ENCODE measurements at places on chromosomes 7 and 10.

- no peak for DNase-seq
These were observed 213.5 kb upstream of the MKI67 start for GRCh38 chr10:128339753-128340152.

DNA sequence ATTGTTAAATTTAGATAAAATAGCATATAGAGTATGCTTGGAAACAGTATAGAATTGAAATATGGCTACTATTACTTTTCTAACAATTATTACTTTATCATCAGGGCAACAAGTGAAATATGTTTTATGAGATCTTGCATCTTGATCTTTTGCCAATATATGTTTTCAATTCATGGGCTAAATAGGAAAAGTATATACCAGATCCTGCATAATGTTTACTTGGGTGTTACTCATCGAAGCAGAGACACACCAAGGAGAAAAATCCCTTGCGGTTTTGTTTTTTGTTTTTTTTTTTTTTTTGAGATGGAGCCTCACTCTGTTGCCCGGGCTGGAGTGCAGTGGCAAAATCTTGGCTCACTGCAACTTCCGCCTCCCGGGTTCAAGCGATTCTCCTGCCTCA, 541.4 kb downstream of the SUGCT start:
- no peak for DNase-seq

GRCh38 chr7:910931-911431, 34.6 kb downstream of the GET4 start:
- no peak for DNase-seq

DNA sequence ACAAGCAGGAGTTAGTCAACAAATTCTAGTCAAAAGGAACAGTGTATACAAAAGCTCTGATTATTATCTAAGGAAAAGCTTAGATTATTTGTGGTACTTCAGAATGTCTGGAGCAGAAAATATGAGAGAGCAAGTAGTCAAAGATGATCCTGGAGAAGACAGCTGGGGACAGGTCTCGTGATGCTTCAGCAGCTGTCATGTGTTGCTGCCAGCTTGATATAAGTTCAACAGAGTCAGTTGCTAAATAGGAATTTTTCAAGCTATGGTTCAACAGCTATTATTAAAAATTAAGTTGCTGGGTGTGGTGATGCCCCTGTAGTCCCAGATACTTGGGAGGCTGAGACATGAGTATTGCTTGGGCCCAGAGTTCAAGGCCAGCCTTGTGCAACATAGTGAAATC, 240.0 kb upstream of the RHOBTB1 start:
- DNase-seq: no peak

DNA sequence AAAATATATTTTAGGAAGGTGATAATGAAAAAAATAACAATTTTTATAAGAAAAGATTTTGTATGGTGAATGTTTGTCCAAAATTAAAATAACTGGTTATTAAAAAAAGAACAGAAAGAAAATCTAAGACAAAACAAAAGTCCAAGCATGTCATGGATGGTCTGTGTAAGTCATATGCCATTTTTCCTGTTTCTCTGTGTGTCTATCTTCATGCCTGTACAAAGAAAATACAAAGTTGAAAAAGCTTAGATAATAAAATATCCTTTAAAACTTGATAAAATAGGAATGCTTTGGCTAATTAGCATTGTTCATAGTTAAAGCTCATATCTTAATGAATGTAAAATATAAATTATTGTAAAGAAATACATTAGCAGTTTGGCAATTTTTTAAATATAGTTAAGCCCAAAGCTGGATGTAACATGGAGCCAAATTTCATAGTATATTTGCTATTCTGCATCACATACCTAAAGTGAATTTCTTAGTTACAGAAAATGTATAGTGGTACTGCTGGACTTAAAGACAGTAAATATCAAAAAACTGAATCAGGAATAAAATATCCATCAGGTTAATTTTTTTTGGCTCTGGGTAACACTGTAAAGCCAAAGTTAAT, 661.1 kb downstream of the PCDH15 start:
- DNase-seq: no peak

GRCh38 chr7:108076156-108076555, 54.0 kb downstream of the LAMB4 start:
- no peak for DNase-seq

- peak; percentile 7 for DNase-seq
These were observed 819 bp downstream of the HYCC1 start for GRCh38 chr7:23012908-23013714.

DNA sequence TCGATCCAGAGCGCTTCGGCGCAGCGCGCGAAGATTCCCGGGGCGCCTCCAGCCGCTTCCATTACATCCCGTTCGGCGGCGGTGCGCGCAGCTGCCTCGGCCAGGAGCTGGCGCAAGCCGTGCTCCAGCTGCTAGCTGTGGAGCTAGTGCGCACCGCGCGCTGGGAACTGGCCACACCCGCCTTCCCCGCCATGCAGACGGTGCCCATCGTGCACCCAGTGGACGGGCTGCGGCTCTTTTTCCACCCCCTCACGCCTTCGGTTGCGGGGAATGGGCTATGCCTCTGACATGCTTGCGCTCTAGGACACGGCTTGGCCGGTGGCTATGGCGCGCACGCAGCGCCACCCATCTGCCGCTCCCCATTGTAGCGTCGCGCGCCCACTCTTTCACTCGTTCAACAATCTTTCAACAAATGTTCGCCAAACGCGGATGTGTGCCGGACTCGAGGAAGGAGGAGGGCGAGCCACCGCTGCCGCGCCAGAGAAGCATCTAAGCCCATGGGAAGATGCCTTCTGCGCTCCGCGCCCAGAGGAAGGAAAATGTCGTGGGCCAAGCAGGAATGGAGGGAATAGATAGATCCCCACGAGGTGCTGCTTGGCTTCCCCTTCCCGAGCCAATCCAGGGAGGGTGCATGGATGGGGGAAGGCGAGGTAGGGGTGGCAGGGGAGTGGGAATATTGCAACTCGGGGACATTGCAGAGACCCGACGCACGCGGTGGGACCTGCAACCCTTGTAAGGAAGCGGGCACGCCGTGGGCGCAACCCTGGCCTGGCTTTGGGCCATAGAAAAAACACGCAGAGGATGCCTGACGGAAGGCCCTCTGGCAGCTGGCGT, 5.1 kb upstream of the CYP26A1 start:
- DNase-seq: peak; percentile 30

- peak; percentile 23 for DNase-seq
These were observed 4.8 kb upstream of the ZNF783 start for GRCh38 chr7:149257146-149257545.

GRCh38 chr7:123661765-123662164, 6.1 kb downstream of the LMOD2 start:
- DNase-seq: no peak

DNA sequence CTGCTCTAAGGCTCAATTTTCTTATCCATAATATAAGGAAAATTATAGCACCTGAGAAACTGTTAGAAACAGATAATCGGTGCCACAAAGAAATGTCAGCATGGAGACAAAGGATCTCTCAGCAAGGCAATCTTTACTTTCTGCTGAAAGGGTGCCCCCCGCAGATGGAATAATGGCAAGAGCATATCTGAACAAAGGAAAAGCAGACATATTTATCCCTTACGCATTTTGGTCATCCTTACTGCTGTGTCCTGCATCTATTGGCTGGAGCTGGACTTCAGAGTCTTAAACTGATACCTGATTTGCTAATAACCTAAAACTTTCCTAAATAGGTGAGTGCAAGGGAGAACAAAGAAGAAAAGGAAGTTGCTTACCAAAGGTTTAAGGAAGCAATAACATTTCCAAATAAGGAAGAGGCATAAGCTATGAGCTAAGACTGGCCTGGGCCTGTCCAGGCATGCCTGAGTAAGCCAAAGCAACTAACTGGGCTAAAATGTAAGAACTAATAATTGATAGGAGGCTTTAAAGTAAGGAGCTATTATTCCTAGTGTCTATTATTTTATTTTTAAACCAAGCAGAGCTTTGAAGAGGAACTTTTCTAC, 39.6 kb upstream of the ELMO1 start:
- no peak for DNase-seq

- DNase-seq: no peak
These were observed 7.8 kb downstream of the COG5 start for GRCh38 chr7:107555893-107556292.

GRCh38 chr7:133829336-133829897, 297.7 kb upstream of the LRGUK start:
- peak; percentile 41 for DNase-seq

DNA sequence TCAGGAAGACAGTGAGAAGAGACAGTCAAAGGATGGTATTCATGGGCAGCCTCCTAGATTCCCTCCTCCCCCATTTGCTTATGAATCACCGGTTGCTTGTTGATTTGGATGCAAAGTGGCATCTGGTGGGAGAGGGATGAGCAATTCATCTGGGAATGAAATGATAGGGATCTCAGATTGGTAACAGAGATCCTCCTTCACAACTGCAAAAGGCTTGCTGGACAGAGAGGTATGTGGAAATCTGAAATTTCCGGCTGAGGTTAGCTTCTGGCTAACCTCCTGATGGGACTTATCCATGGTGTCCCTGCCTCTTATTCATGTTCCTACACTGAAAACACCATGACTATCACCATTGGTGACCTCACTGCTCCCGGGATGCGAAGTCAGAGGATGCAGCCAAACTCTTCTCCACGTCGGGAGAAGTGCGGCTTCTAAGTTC, 48.4 kb upstream of the PODXL start:
- DNase-seq: peak; percentile 96

DNA sequence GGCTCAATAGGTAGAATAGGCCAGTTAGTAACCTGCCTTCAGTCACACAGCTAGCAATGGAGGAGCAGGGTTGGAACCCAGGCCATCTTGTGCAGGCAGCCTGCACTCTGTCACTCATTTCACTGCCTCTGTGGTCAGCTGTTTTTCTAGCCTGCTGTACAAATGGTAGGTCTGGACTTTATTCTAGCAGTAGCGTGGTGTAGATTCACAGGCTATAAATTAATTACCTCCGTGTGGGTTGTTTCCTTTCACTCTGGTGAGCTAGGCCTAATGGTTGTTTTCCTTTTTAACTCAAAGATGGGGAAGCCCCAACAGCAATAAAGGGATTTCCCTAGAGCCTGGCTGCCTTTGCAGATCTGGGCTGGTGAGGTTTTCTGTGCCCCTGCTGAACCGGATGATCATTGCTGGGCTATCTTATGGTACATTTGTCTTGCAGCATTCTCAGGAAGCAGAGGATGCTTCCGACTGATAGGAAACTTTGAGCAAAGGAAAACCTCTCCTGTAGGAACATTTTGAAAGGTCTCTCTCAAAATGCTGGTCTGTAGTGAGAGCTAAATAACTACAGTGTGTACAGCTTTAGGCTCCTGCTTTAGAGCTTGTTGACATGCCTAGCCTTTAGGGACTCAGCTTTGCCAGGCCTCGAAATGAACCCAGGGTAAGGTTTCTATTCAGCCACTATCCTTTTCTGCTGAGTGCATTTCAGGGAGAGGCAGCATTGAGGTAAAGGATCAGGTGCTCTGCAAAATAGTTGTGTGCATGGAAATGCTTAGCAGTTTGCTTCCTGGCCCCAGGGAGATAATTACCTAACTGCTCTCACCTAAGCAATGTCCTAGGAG, 157.4 kb downstream of the ST7 start:
- DNase-seq: no peak

- no peak for DNase-seq
These were observed 82.9 kb downstream of the KIAA1549 start for GRCh38 chr7:138898255-138898654.

- DNase-seq: no peak
These were observed 29.0 kb upstream of the IL6 start for GRCh38 chr7:22697876-22698606.

DNA sequence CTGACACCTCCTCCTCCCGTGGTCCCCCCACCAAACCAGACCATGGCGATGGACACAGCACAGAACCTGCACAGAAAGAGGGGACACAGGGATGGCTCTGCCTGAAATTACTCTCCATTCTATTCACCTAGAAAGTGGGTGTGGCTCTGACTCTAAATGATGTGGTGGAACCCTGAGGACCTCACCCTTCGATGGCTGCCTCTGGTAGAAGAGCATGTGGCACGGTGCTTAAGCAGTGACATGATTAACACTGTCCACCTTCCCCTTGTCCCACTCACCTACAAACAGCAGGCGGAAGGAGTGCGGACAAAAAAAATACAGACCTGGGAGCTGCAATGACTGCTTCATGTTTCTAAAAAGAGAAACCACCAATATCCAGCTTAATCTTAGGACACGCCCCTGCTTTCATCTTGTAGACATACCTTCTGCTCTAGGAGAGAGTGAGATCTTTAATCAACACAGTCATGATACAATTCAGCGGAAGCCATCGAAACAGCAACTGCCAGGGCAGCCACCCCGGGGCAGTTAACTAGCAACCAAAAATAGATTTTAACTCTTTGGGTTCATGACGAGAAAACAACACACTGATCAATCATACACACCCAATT, 11.4 kb downstream of the JCAD start:
- no peak for DNase-seq
